ENCODE measurements at places on chromosomes 4 and X. TPM values are rescaled to one million over a fixed set of nuclear protein-coding genes. Genes with fewer than 3 reads are reported as not detected.

Gene TMSB15C
- total RNA-seq, result 3.5 TPM

Gene CLIC2
- 1.1 TPM for total RNA-seq

Gene GPRASP1
- total RNA-seq, result 2.1 TPM

- no peak for DNase-seq
Observed at GRCh38 chrX:134533952-134534351, 74.0 kb downstream of the HPRT1 start.

DNA sequence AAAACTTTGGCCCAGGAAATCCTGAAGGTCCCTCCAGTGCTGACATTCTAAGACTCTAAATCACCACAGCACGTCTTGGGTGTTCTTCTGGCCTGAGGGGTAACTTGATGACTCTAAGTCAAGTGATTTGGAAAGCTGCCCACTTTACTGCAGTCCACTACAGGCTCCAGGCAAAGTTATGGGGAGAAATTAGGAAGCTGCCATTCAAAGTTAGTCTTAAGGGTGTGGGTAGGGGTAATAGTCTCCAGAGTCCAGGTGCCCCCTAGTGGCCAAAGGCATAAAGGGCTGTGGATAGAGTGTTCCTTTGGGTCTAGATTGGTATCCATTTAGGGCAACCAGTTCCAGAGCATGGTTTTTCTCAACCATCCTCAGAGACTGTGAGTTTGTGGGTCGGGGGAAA, 38.7 kb upstream of the SLC16A2 start:
- peak; percentile 76 for DNase-seq

DNA sequence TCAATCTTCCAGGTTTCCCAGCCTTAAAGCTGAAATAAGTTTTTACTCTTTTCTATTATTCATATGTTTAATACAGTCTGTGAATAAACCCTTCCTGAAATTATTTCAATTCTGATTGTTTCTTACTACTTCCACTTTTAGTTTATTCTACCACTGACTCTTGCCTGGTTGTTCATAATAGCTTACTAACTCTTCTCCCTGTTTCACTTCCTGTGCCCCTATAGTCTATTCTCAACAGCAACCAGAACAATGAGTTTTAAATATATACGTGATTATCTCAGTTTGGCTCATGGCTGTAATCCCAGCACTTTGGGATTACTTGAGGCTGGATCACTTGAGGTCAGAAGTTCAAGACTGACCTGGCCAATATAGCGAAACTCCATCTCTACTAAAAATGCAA, 408.0 kb upstream of the SPOCK3 start:
- DNase-seq, result no peak

DNA sequence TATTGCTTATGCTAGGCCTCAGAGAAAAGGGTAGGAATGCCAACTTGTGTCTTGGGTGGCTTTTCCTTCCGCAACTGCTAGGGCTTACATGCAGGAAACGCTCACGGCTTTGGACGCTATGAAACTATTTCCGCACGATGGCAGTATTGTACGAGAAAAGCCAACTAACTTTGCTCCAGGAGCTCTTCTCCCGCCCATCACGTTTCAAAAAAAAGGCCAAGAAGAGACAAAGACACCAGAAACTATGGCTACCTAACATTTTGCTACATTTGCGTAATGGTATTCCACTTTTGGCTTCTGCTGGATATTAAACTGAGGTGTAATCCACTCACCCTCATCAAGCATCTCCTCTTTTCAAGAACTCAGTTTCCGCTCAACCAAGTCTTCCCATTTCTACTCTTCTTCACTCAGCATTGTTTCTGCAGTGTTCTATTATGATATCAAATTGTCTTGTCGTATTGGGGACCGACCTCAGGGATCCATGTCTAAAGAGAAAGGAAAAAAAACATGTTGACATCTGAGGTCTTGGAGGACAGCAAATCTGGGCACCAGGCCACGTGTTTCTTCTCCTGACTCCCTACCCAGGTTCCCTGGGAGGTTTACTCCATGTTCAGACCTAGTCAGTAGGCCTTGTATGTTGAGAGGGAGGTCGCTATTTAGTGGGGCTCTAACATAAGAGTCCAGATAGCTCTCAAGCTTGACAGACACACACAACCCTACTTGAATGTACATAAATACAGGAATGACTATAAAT, 239.4 kb upstream of the STK26 start:
- no peak for DNase-seq

- peak; percentile 53 for DNase-seq
Observed at GRCh38 chrX:124211312-124211942, 121.0 kb upstream of the TEX13D start.

- no peak for DNase-seq
Observed at GRCh38 chrX:4668802-4669536, 955.5 kb upstream of the PRKX start.

- no peak for DNase-seq
Observed at GRCh38 chr4:133156556-133156955, 7.5 kb downstream of the PCDH10 start.

All from H7 (cell line).